ENCODE measurements at places on chromosomes 12 and 14. TPM values are rescaled to one million over a fixed set of nuclear protein-coding genes. Genes with fewer than 3 reads are reported as not detected.
A peak's percentile ranks its signal among the peaks of the same experiment; 100 is the strongest.

Gene GLS2
- total RNA-seq, result 1.2 TPM

Gene LIN52
- 12.9 TPM for total RNA-seq

Gene SYNE3
- 0.55 TPM for total RNA-seq

Gene PRKD1
- total RNA-seq, result 0.49 TPM

Gene PSMC6
- total RNA-seq, result 247 TPM

Gene TBC1D30
- 16.0 TPM for total RNA-seq

Gene WASHC3
- 28.6 TPM for total RNA-seq

Gene NFATC4
- 45.5 TPM for total RNA-seq

Gene ART4
- not detected for total RNA-seq

Gene ARHGEF25
- 4.6 TPM for total RNA-seq

Gene ANKS1B
- total RNA-seq, result not detected

DNA sequence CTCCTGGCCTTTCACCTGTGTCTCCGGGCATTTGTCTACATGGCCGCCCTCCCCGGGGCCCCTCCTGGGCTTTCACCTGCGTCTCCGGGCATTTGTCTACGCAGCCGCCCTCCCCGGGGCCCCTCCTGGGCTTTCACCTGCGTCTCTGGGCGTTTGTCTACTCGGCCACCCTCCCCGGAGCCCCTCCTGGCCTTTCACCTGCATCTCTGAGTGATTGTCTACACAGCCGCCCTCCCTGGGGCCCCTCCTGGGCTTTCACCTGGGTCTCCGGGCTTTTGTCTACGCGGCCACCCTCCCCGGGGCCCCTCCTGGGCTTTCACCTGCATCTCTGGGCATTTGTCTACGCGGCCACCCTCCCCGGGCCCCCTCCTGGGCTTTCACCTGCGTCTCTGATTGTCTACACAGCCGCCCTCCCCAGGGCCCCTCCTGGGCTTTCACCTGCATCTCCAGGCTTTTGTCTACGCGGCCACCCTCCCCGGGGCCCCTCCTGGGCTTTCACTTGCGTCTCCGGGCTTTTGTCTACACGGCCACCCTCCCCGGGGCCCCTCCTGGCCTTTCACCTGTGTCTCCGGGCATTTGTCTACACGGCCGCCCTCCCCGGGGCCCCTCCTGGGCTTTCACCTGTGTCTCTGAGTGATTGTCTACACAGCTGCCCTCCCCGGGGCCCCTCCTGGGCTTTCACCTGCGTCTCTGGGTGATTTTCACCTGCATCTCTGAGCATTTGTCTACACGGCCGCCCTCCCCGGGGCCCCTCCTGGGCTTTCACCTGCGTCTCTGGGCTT lies 68.0 kb upstream of the GALNT9 start:
- no peak for DNase-seq

DNA sequence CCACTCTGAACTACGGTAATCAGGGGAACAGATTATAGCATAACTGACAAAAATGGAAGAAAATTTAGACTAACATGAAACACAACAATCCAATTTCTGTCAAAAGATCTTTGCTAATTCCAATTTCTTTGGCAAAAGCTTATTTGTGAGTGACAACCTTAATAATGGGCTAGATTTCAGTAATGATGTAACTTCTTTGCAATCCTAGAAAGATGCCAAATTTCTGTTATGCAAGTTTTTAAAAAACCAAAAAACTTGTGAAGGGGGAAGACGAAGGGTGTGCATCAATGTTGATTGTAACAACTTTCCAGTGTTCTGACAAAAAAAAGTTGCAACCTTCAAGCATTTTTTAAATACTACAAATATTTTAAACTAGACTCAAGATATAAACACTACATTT lies 59.9 kb downstream of the DICER1 start:
- DNase-seq, result no peak

DNA sequence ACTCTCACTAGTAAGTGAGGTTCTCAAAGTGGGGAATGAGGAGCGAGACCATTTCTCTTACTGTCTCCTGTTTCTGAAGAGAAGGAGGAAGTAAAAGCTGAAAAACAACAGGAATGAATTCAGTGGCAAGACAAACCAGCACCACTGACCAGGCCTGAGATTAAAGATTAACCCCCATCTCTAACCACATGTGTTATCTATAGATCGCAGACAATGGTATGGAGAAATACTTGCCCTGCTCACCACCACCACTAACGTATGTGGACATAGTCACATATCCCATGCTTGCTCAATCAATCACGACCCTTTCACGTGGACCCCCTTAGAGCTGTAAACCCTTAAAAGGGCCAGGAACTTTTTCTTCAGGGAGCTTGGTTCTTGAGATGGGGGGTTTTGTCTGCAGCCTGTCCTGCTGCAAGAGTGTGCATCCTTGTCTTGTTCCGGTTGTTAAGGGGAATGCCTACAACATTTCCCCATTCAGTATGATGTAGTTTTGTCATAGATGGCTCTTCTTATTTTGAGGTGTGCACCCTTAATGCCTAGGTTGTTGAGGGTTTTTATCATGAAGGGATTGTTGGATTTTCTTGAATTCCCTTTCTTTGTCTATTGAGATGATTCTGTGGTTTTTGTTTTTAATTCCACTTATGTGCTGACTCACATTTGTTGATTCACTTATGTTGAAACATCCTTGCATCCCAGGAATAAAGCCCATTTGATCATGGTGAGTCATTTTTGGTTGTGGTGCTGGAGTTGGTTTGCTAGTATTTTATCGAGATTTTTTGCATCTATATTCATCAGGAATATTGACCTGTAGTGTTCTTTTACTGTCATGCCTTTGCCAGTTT lies 698.8 kb upstream of the LMO3 start:
- no peak for DNase-seq

GRCh38 chr14:94145902-94146527 lies 16.6 kb upstream of the IFI27L2 start:
- no peak for DNase-seq

DNA sequence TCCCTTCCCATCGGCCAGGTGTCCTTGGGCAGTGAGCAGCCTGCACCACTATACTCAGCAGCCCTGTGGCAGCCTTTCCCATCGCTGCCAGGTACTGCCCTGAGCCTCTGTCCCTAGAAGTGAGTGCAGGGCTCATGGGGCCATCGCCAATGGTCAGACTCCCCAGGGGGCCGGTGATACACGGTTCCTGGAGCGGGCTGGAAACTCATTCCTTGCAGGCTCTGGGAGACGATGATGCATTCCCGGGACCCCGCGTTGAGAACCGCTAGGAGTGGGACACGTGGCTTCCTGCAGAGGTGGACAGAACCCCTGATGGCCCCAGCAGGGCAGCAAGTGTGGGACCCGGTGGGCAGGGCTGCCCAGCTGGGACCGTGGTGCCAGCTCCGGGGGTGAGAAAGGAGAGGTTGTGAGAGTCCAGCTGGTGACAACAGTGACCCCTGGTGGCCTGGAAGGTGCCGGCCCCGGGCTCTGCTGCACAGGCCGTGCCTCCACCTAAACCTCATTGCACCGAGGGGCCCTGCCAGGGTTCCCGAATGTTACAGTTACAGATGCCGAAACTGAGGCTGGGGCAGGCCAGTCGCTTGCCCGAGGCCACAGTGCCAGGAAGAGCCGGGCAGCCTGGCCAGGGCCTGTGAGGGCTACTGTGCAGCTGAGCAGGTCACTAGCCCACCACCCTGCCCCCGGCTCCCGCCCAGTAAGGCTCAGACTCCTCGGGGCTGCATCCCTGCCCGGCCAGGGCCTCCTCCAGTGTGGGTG lies 33.8 kb downstream of the FBRSL1 start:
- DNase-seq, result peak; percentile 79

DNA sequence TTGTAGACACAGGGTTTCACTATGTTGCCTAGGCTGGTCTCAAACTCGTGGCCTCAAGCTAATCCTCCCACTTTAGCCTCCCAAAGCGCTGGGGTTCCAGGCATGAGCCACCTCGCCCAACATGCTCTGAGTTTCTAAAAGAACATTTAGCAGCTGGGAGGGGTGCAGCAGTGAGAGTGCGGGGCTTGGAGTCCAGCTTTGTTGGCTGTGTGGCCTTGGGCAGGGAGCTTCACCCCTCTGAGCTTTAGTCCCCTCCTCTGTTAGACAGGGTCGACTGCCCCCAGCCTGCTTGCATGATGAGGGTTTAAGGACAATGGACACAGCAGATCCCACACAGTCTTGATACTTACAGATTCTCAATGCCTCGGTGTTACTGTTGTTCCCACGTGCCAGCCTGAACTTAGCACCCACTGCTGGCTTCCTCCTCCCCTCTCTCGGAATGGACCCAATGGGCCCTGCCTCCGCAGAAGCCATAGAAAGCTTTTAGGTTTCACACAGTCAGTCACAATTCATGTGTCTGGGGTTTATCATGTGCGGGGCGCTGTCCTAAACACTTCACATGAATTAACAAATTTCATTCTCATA lies 54.6 kb downstream of the PSMA6 start:
- DNase-seq, result no peak

- peak; percentile 50 for DNase-seq
Measured at GRCh38 chr12:55797068-55797467, 20.5 kb downstream of the SARNP start.

DNA sequence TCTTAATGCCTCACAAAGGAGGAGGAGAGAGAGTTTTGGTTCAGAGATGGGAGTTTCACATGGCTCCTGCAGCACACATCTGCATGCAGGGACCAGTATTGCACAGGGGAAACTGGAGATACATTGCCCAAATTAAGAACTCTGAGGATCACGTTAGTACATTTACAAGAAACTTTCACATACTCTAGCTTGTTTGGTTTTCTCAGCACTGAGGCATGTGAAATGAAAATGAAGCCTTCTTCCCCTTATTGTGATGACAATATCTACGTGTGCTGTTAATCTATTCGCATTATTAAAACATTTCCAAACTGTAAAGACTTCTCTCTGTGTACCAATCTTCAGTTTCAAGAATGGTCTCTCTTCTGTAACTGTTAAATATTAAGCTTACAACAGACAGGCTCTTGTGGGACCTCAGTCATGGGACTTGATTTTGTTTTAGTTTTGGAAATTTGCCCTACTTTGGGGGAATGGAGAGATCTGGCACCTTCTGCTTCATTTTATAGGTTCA lies 124.7 kb downstream of the DAAM1 start:
- no peak for DNase-seq

DNA sequence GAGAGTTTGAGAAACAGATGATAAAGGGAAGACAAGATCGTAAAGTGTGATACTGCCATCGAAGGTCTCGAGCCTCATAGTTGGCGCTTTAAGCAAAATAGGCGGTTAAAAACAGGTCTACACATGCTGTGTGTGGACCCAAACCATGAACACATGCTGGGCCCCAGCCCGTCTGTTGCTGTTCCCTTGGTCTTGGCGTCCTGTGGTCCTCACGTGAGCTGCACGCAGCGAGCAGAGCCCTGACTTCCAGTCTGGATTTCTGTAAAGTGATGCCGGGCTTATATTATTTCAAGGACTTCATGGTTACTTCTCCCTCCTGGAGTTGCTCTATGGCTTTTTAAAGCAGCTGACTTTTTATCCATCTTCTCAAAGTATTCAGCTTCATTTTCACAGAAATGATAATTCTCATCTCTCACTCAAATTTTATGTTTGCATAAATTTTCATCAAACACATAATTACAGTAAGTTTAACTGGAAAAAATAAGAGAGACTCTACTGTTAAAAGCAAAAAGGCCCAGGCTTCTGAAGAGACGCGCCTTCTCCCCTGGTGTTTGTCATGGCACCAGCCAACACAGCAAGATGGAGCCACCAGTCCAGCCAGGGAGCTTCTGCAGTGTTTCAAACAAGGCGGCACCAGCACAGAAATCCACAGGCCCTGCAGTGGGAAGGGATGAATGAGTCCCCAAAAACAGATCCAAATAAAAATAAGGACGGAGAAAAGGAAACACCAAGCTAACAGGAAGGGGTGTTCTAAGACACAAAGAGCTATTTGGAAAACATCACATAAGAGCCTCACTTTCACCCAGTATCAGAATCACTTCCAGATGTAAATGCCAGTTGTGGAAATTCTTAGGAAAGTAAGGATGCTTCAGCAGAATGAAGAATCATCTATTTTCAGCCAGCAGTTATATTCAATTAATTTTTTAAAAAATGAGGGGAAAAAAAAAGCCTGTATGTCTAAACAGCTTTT lies 24.9 kb downstream of the SFSWAP start:
- DNase-seq, result peak; percentile 36

DNA sequence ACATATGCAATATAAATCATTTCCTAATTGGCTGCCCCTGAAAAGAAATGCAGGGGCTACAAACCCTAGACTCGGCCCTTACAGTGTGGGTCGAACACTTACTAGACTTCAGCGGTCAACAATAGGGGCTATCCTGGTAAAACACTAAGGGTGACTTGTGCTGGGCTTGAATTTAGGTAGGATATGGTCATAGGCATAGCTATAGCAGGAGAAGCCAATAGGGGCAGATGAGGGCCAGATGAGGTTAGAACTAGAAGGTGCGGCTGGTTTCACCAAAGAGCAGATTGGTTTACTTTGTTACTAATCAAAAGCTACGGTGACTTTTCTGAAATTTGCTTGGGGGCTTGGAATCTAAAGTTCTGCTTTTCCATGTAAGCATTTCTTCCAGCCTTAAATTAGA lies 282.3 kb upstream of the DIO2 start:
- no peak for DNase-seq

GRCh38 chr12:64625243-64626077 lies 15.2 kb downstream of the RASSF3 start:
- DNase-seq, result peak; percentile 36

GRCh38 chr14:59374048-59374447 lies 91.1 kb downstream of the GPR135 start:
- no peak for DNase-seq

- no peak for DNase-seq
Measured at GRCh38 chr14:46951103-46951502, 299.5 kb upstream of the RPL10L start.

- no peak for DNase-seq
Measured at GRCh38 chr12:26690601-26691000, 142.4 kb downstream of the ITPR2 start.

GRCh38 chr12:117641885-117642284 lies 280.5 kb upstream of the NOS1 start:
- no peak for DNase-seq

DNA sequence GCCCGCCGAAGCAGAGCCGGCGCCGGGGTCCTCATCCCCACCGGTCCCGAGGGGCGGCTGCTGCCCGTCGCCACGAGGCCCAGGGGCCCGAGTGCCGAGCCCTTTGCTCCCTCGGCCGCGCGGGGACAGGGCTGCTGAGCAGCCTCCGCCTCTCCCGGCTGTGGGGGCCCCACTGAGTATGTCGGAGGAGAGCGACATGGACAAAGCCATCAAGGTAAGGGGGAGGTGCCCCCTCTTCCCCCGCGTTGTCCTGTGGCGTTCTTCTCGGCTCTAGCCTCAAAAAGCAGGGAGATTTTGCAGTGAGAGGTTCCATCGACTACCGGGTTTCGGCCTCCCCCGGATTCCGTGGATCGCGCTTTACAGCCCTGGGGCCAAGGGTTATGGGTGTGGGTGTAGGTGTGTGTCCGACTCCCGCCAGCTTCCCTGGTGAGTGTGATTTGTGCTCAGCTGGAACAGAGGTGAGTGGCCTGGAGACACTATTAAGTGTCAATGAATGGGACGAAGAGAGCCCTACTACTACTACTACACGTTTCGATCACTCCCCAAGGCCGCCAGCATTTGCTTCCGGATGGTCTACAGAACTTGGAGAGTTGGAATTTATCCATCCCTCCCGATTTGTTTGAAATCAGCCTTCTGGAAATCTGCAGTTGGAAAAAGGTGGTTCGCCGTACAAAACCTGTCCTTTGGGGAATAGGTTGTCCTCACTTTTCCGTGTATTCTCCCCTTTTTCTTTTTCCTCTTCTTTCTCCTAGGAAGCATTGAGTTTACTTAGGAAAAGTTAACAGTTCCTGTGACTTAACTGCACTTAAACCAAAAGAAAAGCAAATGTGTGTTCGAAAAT lies 748 bp downstream of the MAPKAPK5 start:
- peak; percentile 2 for DNase-seq
